Neuronal stem cell (in vitro differentiated cells): ENCODE measurements at places on chromosomes 1 and 21.
A peak's percentile ranks its signal among the peaks of the same experiment; 100 is the strongest.

DNA sequence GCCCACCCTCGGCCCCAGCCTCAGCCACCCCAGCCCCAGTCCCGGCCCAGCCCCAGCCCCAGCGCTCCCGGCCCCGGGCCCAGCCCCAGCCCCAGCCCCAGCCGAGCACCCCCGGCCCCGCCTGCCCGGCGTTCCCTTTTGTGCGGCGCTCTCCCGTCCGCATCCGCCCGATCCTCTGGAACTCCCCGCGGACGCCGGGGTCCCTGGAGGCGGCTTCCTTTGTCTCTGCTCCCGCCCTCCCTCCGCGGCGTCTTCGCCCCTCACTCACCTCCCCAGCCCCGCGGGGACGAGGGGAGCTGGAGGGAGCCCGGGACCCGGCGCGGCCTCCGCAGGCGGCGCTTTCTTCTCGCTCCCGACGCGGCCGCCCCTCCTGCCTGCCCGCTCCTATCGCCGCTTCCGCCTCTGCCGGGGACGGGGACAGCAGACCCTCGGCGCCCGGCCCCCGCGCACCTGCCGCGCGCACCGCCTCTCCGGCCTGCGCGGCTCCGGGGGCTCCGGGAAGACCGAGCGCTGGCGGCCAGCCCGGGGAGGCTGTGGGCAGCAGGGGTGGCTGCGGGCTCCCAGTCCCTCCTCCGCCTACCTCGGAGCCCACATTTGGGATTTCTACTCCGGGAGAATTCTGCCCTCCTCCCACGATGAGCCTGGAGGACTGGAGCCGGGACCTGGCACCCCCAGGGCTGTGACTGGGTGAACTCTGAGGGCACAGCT is 14.0 kb downstream of the AGRN start:
- peaks cover 38% of the 10 kb centered on the region for H3K36me3 ChIP-seq
- H3K27ac ChIP-seq = no peak overlapping the region
- H3K4me3 ChIP-seq = peak overlapping the region; percentile 77
- H3K4me1 ChIP-seq = peaks cover 20% of the 10 kb centered on the region
- DNase-seq = no peak

GRCh38 chr1:59699227-59699847 is 115.4 kb upstream of the HOOK1 start:
- H3K27me3 ChIP-seq = no peaks in the 10 kb centered on the region
- no peaks in the 10 kb centered on the region for H3K36me3 ChIP-seq
- DNase-seq = no peak
- no peak overlapping the region for H3K27ac ChIP-seq
- peaks cover 28% of the 10 kb centered on the region for H3K4me1 ChIP-seq

DNA sequence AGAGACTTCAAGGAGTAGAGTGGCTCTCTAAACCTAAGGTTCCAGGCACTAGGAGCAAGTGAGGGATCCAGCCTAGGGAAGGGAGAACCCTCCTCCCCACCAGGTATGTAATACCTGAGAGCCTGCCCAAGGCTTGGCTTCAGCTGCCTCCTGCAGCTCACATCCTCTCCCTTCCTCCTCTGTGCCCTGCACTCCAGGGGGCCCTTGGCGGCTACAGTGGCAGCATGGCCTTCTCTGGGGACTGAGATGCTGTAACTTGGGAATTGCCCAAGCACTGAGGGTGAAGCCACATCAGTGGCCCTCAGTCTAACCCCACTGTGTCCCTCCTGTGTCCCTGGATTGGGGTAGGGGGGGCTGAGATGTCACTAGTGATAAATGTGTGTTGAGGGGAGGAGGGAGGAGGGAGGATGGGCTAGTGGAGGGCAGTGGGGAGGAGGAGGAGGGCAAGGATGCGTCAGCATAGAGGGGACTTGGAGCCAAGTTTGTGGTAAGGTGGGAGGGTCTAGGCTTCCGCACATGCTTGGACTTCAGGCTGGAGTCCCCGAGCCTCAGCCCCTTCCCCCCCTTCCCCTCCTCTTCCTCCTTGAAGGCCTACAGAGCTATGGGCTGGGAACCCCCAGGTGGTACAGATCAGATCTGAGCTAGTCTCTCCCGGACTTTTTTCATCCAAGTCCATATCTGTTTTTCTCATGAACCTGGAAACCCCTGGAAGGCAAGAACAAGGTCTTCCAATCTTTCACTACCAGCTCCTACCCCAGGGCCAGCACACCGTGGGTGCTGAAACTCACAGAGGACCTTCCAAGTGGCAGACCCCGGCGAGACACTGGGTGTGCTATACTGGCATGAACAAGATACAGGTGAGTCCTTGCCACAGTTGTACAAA is 17.5 kb downstream of the COL9A2 start:
- no peak overlapping the region for H3K27ac ChIP-seq
- H3K27me3 ChIP-seq = no peaks in the 10 kb centered on the region
- H3K4me3 ChIP-seq = no peak overlapping the region
- no peak for DNase-seq
- H3K4me1 ChIP-seq = no peaks in the 10 kb centered on the region

DNA sequence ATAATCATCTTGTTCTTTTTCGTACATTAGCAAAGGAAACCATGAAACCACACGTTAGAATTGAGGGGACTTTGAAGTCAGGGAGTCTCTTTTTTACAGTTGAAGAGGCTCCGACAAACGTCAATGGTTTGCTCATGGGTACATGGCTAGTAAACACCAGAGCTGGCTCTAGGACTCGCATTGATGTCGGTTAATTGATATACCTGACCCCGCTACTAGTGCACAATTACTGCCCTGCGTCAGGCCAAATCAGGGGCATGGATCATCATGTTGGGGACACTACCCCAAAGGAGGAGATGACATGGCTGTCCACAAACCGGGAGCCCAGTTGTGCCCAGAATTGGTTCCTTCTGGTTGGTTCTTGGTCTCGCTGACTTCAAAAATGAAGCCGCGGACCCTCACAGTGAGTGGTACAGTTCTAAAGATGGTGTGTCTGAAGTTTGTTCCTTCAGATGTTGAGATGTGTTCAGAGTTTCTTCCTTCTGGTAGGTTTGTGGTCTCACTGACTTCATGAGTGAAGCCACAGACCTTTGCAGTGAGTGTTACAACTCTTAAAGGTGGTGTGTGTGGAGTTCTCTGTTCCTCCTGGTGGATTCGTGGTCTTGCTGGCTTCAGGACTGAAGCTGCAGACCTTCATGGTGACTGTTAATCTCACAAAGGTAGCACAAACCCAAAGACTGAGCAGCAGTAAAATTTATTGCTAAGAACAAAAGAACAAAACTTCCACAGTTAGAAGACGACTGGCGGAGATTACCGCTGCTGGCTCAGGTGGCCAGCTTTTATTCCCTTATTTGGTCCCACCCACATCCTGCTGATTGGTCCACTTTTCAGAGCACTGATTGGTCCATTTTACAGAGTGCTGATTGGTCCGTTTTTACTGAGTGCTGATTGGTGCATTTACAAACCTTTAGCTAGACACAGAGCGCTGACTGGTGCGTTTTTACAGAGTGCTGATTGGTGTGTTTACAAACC is 126.9 kb upstream of the ERRFI1 start:
- H3K4me1 ChIP-seq = no peaks in the 10 kb centered on the region
- no peak overlapping the region for H3K4me3 ChIP-seq
- no peak overlapping the region for H3K27ac ChIP-seq
- DNase-seq = no peak
- H3K36me3 ChIP-seq = no peaks in the 10 kb centered on the region
- no peaks in the 10 kb centered on the region for H3K27me3 ChIP-seq

GRCh38 chr1:230611128-230611877 is 31.0 kb upstream of the COG2 start:
- no peaks in the 10 kb centered on the region for H3K36me3 ChIP-seq
- H3K4me3 ChIP-seq = no peak overlapping the region
- no peak for DNase-seq
- H3K27me3 ChIP-seq = peaks cover 31% of the 10 kb centered on the region
- no peak overlapping the region for H3K27ac ChIP-seq

DNA sequence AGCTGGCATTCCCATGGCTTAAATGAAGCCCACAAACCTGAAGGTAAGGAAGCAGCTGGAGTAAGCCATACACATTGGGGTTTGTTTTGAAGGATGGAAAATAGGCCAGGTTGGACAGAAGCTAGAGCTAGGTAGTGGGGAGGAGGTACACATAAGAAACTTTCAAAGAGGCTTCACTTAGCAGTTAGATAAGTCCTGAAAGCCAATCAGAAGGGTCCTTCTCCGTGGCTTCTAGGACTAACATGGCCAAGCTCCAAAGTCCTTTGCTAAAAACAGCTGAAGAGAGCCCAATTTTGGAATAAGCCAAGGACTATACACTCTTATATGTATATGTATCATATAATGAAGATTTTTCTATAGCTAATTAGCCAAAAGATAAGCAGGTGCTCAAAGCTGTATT is 1.8 kb downstream of the EYA3 start:
- no peak overlapping the region for H3K27ac ChIP-seq
- peak overlapping the region; percentile 68 for H3K4me3 ChIP-seq
- no peaks in the 10 kb centered on the region for H3K36me3 ChIP-seq
